Stimulated activated CD8-positive, alpha-beta memory T cell treated with anti-CD3 and anti-CD28 coated beads, Interleukin-15, amount 100 ng/mL, for 24 hours (primary cell): ENCODE measurements at places on chromosomes 11 and 22.

DNA sequence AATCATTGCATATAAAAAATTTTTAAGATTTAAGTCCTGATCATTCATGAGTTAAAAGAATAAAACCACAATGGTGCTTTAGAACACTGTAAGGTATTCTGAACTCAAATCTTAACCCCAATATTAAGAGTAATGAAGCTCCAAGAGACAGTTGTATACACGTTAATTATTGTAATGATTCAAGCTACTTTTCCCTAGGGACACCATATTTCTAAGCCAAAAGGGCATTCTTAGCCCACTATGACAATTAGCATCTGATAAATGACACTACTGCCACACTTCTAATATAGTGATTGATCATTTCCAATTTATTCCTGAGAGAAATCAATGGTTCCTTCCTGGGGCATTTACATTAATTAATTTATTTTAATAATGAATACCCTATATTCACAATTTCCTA, 21.7 kb downstream of the FANCF start:
- no peak for DNase-seq

DNA sequence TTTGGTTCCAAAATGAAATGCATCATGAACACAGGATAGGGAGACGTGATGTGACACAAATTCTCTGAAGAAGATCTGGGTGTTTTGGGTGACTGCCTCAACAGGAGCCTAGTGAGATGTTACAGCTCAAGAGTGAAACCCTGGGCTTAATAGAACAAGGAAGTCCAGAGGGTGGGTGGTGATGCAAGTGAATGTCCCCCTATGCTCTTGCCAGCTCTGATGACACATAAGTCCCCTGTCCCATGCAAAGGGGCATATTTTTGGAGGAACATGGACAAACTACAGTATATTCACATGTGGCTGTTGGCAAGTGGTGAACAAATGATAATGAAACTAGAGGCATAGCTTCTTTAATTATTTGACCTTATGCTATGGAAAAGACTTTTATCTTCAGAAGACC, 9.2 kb downstream of the CRTAM start:
- no peak for DNase-seq

GRCh38 chr11:2713661-2714462, 14.1 kb upstream of the KCNQ1OT1 start:
- DNase-seq, result no peak

- DNase-seq, result no peak
Measured at GRCh38 chr11:108997826-108998225, 333.0 kb downstream of the DDX10 start.

GRCh38 chr11:42175203-42175602, 715.8 kb upstream of the LRRC4C start:
- no peak for DNase-seq

DNA sequence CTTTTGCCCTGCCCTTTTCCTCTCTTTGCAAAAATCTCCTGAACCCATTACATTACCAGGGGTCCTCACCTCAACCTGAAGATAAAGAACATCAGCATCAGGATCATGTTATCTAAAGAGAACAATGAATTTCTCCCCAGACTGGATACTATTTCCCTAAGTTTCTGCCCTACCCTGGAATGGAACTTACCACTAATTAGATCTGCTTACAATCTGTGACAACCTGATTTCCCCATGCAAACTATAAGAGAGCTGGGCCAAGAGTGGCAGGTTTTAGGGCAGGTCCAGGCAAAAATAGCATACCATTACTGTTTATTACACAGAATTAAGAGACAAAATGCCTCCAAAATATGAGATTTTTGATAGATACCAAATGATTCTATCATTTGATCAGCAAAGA, 58.0 kb upstream of the GDPD4 start:
- no peak for DNase-seq

GRCh38 chr11:112467721-112468120, 207.1 kb upstream of the PLET1 start:
- no peak for DNase-seq

- no peak for DNase-seq
Measured at GRCh38 chr11:34707462-34707840, 86.6 kb downstream of the EHF start.

DNA sequence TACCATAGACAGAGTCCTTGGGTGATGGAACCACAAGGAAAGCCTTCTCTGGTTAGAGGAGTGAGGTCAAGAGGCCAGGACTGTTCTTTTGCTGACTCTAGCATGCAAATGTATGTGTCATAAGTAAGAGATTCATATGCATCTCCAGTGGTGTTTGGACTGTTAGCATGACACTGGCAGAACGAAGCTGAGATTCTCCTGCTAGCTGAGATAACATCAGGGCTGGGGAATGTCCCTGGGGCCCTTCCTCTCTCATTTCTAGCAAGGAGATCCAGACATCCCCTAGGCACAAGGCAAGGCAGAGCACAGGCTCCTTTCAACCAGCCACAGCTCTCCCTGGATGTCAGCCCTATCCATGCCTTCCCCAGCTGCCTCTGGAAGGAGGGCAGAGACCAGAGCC, 711.3 kb downstream of the OPCML start:
- no peak for DNase-seq

GRCh38 chr11:8055091-8055835, 25.7 kb upstream of the TUB start:
- no peak for DNase-seq

DNA sequence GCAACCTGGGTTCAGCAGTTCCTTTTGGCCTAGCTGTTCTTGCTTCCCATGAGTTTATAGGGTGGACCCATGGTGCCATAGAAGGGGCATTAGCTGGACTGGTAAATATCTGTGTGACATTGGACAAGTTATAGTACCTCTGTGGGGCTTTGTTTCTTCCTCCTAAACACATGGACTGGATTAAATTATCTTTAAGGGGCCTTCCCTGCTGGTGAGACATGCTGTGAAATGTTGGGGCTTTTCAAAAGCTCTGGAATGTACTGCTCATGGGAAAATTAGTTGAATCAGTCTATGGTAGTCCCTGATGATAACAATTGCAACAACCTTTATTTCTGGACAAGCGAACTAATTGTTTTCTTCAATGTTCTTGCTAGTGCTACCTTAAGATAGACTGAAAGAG, 276.2 kb downstream of the BLID start:
- no peak for DNase-seq

DNA sequence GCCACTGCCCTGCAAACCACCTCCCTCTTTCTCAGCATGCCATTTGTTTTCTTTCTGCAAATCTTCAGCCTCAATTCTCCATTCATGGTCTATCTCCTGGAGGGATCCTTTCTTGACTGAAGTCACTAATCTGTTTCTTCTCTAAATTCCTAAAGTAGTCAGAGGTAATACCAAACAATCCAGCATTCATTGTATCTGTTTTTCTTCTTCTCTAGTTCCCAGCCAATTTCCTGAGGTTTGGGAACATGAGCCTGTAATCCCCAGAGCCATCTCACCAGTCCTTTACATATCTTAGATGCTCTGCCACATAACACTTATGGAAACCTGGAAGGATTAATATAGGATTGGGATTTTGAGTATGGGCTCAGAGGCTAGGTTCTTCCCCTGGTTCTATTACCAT, 86.5 kb downstream of the MICAL2 start:
- no peak for DNase-seq

- DNase-seq, result no peak
Measured at GRCh38 chr22:46942799-46943785, 180.6 kb downstream of the TBC1D22A start.

DNA sequence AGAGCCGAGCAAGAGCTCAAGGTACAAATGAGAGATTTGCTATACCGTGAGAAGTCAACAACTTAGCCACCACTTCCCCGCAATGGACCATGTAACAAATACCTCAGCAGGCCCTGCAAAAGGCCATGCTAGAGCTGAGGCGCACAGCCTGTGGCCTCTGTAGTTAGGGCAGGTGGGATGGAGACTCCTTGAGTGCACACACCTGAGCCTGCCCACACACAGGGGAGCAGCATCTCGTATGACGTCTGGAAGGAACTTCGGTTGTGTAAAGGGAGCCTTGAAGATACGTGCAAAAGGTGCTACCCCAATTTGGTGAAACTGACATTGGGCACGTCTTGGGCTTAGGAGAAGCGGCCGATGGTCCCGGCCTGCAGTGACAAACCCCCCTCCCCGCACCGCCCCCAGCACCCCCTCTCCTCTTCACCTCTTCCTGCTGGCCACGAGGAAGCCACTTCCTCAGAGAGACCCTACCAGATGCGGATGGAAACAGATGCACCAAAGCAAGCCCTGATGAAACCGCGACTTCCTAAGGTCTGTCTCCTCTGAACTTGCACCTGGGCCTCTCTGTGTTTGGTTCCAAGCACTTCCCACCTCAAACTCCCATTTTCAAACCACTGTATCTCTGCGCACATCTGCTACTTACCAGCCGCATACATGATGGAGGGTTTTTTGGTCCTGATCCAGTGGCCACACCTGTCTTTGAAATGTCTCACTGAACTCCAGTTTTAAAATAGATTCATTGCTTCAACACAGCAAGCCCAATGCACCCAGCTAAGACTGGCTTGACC, 10.6 kb downstream of the CDPF1 start:
- DNase-seq, result no peak

- no peak for DNase-seq
Measured at GRCh38 chr11:78855116-78855515, 280.5 kb upstream of the NARS2 start.

- no peak for DNase-seq
Measured at GRCh38 chr11:67627441-67627811, 2.3 kb downstream of the NUDT8 start.

GRCh38 chr11:122677256-122677655, 21.7 kb downstream of the UBASH3B start:
- DNase-seq, result no peak

DNA sequence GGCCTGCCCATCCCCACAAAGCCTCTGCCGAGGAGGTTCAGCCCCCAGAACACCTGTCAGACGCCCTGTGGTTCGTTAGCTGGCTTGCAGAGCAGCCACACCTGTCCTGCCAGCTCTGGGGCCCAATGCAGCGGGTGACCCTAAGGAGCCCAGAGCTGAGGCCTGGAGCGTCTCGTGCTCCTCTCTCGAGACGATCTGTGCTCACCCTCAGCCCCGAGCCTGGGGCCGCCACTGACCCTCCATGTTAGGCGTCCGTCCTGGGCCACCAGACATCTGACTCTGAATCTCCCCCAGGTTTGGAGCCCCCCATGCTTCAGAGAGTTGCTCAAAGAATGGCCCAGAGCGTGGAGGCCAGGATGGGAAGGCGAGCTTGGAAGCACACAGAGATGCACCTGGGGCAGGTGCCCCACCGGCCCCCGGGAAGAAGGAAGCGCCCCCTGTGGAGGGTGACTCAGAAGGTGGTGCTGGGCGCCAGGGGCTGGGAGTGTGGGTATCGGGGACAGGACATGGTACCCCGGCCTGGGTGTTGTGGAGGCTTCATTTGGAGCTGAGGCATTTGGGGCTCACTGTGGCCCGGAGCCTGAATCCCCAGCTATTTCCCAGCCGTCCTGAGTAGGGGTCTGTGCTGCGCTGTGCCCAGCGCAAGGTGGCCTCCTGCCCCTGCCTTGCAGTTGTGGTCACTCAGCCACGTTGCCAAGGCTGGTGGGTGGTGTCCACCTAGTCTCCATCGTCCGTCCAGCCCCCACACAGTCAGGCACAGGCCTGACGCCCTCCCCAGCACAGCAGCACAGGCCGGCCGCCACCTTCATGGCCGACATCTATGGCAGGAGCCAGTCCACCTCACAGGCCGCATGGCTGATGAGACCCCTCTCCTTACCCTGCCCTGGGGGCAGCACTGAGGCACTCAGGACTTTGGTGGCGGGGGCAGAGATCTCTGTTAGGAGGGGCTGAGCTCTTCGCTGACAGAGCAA, 36.2 kb downstream of the SBF1 start:
- no peak for DNase-seq

DNA sequence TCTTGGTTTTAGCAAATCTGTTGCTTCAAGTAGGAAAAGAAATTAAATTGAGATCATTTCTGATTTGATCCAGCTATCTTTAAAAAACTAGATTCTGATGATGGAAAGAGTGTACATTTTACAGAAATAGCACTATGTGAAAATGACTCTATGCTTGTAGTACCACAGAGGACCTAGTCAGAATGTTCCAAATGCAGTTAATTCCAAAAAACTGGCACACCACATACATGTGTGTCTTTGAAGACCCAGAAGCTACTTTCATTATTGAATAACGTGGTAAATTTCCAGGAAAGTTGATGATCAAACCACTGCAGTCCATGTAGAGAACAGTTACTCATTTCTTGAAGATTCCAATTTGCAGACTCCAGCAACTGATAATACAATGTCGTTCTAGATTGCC, 3.8 kb downstream of the ELMOD1 start:
- no peak for DNase-seq

- no peak for DNase-seq
Measured at GRCh38 chr11:100932474-100933100, 197.0 kb downstream of the PGR start.

GRCh38 chr11:102604011-102604410, 21.1 kb downstream of the MMP20 start:
- no peak for DNase-seq

DNA sequence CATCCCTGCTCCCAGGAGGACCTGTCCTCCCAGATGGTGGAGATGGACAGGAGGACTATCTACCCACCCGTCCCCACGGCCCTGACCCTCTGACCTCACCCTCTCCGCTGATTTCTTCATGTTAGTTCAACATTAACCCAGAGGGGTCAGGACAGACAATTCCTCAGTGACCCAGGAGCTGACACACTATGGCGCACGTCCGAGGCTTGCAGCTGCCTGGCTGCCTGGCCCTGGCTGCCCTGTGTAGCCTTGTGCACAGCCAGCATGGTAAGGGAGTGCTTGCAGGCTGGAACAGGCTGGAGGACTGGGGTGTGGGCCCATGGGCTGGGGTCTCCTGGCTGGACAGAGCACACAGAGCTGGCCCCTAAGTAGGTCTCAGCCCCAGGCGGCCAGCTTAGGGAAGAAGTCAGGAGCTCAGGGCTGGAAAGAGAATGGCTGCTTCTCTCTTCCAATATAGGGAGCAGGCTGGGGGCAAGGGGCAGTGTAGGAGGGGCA, at the start of gene F2:
Gene F2 (plus strand): TSS at position 166 of the 495 bp plus-strand sequence. CDS start 23 bp downstream, at position 189.
- no peak for DNase-seq

GRCh38 chr11:116413301-116414242, 359.2 kb downstream of the BUD13 start:
- DNase-seq, result no peak

GRCh38 chr11:35796562-35796961, 134.0 kb downstream of the TRIM44 start:
- DNase-seq, result no peak

DNA sequence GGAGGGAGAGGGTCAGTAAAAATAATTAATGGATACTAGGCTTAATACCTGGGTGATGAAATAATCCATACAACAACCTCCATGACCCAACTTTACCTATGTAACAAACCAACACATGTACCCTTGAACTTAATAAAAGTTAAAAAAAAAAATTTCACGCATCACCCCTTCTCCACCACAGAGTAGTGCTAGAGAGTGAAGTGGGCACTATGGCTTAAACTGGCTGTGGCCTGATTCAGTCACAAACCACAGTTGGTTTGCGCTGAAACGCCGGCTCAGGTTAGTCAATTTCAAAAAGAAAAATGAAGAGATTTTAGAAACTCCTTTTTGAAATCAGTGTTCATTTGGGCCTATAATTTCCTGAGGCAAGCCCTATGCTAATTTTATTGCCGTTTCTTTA, 144.3 kb downstream of the TRPC6 start:
- no peak for DNase-seq

GRCh38 chr22:46842606-46843005, 80.2 kb downstream of the TBC1D22A start:
- DNase-seq, result no peak
